ENCODE measurements at places on chromosomes 6 and 20. TPM values are rescaled to one million over a fixed set of nuclear protein-coding genes. Genes with fewer than 3 reads are reported as not detected.

The NKX2-2 gene
- total RNA-seq: not detected

The KIF13A gene
- total RNA-seq: 43.4 TPM

The STMN3 gene
- total RNA-seq: 2.7 TPM

The OR2H1 gene
- not detected for total RNA-seq

The FUT9 gene
- not detected for total RNA-seq

The IRF4 gene
- total RNA-seq: not detected
